GDM1 (cell line): ENCODE measurements at places on chromosomes 6 and 20.

- no peak for DNase-seq
Measured at GRCh38 chr20:12243327-12243726, 325.6 kb downstream of the BTBD3 start.

- DNase-seq: no peak
Measured at GRCh38 chr6:168371981-168372711, 52.6 kb upstream of the DACT2 start.

- no peak for DNase-seq
Measured at GRCh38 chr6:87237804-87238203, 82.4 kb downstream of the ZNF292 start.

DNA sequence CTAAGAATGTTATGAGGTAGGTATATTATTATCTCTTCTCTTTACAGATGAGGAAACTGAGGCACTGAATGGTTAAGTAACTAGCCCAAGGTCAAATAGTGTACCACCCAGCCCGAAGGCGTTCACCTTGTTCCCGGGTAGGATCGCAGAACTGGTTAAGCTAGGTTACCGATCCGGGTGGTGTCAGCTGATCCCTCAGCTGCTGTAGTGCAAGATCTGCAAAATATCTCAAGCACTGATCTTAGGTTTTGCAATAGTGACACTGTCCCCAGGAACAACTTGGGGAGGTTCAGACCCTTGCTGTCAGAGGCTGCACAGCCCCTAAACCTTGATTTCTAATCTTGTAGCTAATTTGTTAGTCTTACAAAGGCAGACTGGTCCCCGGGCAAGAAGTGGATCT is 28.1 kb downstream of the SLC52A3 start:
- DNase-seq: no peak

- DNase-seq: peak; percentile 70
Measured at GRCh38 chr6:122495612-122496011, 24.0 kb upstream of the SERINC1 start.

GRCh38 chr6:16694781-16695578 is 66.3 kb downstream of the ATXN1 start:
- no peak for DNase-seq

- no peak for DNase-seq
Measured at GRCh38 chr6:122651031-122651430, 40.8 kb downstream of the PKIB start.

DNA sequence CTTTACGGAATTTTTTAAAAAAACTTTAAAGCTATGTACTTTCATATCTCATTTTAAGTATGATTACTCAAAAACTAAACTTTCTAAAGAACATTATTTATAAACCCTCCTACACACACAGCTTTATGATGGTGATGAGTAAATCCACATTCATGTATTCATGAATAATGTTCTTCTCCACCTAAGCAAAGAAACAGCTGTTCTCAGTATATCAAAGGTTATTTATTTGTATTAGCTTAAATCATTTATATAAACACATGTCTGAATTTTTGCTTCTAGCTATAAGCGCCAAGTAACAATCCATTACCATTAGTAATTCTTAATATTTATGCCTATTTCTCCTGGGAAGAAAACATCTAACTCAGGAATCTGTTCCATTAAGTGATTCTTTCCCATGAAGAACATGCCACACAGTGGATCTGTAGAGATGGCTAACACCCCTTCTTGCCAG is 63.3 kb downstream of the SMLR1 start:
- no peak for DNase-seq

GRCh38 chr20:13322621-13323020 is 101.5 kb downstream of the ISM1 start:
- DNase-seq: no peak

GRCh38 chr20:16575390-16576140 is 2.3 kb upstream of the KIF16B start:
- DNase-seq: no peak

DNA sequence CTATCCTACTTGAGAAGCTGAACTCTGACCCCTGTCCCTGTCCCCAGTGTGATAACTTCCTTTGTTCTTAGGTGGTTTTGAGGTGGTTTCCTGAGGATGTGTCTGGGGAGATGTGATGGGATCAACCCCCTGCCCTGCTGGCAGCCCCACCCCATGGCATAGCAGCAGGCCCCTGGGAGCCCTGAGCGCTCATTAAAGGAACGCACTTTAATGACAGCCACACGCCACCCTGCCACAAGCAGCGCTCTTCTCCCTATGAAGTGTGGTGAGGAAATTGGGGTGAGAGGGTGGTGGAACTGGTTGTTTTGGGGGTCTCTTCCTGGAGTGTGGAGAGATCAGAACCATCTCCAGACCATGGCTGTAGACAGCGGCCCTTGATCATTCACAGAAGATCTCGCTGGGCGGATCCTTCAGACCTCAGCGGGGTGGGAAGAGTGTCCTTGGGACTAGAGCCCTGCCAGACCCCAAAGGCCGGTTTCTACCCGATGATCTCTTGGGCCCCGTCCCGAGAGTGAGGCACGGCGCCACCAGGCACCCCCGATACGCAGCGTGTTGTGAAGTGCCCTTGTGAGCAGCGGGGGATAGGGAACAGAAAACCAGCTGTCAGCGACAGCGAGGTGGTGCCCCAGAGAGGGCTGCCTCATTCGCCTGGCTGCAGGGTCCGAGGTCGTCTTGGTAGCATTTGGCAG is 45.4 kb downstream of the SYNJ2 start:
- no peak for DNase-seq

DNA sequence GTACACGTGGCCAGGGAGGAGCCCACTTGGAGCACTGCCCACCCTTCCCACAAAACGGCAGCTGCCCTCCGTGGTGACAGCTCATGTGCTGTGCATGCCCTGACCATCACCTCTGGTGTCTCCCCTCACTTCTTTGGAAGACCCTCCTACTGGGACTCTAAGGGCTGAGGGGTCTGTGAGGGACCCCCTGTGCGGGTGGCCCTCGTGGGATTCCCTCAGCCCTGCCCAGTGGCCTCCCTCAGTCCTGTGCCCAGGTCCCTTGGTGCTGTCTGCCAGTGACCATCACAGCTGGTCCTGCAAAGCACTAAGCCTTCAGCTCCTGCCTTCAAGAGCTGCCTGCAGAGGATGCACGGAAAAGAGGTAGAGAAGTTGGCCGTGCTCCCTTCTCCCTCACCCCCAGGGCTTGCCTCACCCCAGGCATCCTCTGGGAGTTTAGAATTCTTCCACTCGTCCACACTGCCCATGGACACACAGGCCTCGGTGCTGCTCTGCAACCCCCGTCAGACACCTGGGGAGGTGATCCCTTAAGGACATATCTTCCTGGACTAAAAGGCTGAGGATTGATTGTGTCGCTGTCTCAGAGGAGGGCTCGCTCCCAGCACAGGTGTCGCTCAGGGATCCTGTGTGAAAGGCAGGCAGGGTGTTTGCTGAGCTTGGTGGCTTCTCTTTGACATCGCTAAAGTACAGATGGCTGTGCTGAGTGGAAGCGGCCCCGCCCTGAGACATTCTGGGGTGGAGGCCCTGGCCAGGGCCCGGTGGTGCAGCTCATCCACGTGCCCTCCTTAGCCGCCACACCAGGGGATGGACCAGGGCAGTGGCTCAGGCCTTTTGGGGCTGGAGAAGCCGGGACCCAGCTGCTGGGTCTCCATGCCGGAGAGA is 119.5 kb upstream of the FRMD1 start:
- no peak for DNase-seq

DNA sequence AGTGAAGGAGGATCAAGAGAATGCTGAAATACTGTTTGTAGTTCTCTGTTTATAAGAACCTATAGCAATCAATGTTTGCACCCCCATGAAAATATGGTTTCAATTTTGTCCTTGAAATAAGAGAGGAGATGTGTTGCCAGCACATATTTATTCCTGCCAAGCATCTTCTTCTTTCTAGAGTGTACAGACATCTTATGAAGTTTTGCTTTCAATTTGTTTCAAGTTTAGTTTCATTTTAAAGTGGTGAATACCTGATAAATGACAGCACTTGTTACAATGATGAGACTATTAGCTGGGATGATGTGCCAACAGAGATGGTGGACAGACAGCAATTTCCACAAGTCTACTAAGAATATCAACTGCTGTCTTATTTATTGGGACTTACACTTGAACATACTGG is 39.2 kb upstream of the CENPW start:
- no peak for DNase-seq

GRCh38 chr6:98833307-98834059 is 891 bp upstream of the POU3F2 start:
- DNase-seq: no peak

GRCh38 chr6:117906958-117907600 is at the start of gene SLC35F1:
SLC35F1 (plus strand) TSS chr6:117907264.
- no peak for DNase-seq

- DNase-seq: no peak
Measured at GRCh38 chr20:44594730-44595129, 12.4 kb downstream of the PKIG start.

- DNase-seq: no peak
Measured at GRCh38 chr6:154511791-154512190, 1.3 kb upstream of the CNKSR3 start.

DNA sequence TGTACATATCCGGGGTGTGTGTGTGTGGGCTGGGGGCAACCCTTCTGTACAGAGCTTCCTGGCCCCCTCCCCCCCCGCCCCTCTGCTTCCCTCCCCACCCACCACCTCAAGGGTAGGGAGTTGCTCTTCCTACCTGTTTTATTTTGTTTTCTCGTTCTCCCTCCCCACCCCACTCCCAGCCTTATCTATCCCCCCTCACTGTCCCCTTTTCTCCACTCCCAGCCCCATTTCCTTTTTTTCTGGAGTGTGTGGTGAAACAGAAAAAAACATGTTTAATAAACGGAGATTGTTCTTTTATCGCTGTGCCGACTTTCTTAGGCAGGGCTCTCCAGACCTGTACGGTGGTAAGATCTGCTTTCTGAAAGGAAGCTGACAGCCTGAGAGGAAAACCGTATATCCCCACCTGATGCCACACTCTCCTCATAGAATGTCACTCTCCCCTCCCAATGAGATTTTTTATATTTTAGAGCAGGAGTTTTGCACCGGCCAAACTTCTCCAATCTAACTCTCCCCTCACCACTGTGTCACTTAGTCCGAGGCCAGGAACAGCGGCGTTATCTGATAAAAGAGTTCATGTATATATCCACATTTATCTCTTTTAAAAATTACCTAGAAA is 875 bp upstream of the ZBTB9 start:
- no peak for DNase-seq

- no peak for DNase-seq
Measured at GRCh38 chr20:32496811-32497533, 88.2 kb downstream of the NOL4L start.

DNA sequence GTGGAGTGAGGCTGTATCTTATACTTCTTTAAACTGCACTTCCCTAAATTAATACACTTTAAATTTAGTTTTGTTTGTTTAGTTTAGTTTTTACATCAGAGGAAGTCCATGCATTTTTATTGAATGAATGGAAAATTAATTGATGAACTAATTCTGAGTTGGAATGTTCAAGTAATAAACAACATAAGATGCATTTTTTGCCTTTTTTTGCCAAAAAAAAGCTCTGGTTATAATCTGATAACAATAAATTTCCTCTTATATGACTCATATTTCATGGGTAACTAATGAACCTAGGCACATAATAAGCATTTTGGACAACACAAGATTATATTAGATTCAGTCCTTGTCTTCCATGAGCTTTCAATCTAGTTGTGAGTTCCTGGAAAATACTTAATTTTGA is 323.1 kb downstream of the CENPW start:
- DNase-seq: no peak

GRCh38 chr20:36010076-36010475 is 41.7 kb downstream of the CNBD2 start:
- DNase-seq: no peak

GRCh38 chr6:105692613-105693215 is 289.8 kb upstream of the PREP start:
- peak; percentile 3 for DNase-seq

GRCh38 chr20:4736875-4737274 is 15.2 kb downstream of the PRND start:
- DNase-seq: no peak

- no peak for DNase-seq
Measured at GRCh38 chr6:45803071-45803470, 212.6 kb downstream of the CLIC5 start.

GRCh38 chr20:44748005-44748370 is 2.3 kb downstream of the KCNK15 start:
- DNase-seq: no peak

- peak; percentile 45 for DNase-seq
Measured at GRCh38 chr6:25556516-25556915, 95.5 kb upstream of the SCGN start.

DNA sequence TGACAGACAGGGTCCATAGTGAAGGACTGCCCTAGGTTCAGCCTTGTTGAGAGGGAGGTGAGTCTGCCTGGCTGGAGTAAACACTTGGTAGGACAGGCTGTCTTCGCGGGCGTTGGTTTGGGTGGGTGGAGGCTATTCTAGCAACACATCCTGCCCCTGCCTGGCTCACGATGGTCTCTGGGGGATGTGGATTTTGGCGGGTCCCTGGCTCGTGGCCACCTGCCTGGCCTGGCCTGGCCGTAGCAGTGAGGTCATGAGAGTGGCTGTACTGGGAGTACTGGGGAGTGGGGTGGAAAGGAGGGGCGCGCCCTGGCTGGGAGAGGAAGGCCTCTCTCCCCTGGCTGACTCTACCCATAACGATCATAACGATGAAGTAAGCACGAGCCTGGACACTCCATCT is 30.2 kb upstream of the MRPS18A start:
- DNase-seq: no peak

- DNase-seq: no peak
Measured at GRCh38 chr6:156413154-156413553, 364.0 kb upstream of the ARID1B start.

GRCh38 chr20:54792688-54793087 is 317.3 kb downstream of the DOK5 start:
- no peak for DNase-seq

DNA sequence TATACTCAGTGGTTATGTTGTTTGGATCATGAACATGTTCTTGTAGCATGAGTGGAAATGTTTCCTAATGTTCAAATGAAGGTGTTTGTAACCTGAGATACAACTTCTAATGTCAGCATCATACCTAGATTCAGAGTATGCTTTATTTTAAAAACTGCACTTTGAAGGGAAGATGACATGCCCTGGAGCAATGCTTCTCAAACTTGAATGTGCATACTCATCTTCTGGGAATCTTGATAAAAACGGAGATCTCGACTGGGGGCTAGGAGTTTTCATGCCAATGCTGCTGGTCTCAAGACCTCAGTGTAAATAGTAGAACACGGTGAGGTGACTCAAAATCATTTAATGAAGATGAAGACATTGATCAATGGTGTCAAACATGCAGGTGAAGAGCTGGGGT is 440.0 kb upstream of the NOX3 start:
- DNase-seq: no peak

GRCh38 chr6:114063956-114064355 is 93.0 kb upstream of the HDAC2 start:
- no peak for DNase-seq

- no peak for DNase-seq
Measured at GRCh38 chr6:161498359-161498758, 224.5 kb upstream of the AGPAT4 start.

- no peak for DNase-seq
Measured at GRCh38 chr20:47438464-47439381, 63.0 kb upstream of the NCOA3 start.

DNA sequence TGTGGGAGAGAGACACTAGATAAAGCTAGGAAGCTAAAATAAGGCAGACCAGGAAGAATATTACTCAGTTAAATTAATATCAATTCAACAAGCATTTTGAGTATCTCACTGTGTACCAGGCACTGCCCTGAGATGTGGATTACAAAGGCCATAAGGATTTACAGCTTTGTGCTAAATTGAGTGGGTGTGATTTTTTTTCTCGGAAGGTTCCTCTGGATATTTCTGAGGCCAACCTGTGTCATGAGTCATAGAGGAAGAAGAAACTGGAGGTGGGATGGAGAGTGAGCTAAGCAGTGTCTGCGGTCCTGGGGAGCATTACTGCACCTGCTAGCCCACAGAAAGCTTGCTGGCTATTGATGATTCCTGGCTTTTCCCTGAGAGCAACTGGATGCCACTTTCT is 135.2 kb downstream of the RFPL4B start:
- DNase-seq: no peak
